ENCODE measurements at places on chromosomes 7 and 10. TPM values are rescaled to one million over a fixed set of nuclear protein-coding genes. Genes with fewer than 3 reads are reported as not detected.

GRCh38 chr10:4590807-4591206 lies 235.2 kb upstream of the AKR1E2 start:
- DNase-seq: no peak

DNA sequence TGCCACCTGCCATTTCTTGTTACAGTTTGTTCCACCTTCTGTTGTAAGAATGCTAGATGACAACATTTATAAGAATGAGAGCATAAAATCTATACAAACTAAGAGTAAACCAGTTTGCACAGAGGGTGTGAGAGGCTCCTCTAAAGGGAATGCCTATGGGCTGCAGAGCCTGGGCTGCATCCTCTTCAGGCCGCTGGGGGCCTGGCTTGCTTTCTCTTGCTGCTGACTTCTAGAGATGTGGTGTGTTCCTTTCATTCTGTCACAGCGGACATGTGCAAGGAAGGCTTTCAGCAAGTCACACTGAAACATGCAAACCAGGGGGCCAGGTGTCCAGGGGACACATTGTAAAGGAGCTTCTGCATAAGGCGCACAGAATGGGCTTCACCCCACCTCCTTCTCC lies 7.1 kb upstream of the ATP6V1F start:
- DNase-seq: no peak

- no peak for DNase-seq
Observed at GRCh38 chr7:92289321-92289720, 43.5 kb downstream of the ANKIB1 start.

GRCh38 chr7:36638586-36639263 lies 85.6 kb downstream of the AOAH start:
- no peak for DNase-seq

SH2D4B gene
- 0.12 TPM for polyA plus RNA-seq

PGAM2 gene
- polyA plus RNA-seq: 1.2 TPM
